ENCODE measurements at places on chromosomes 11 and 22.

- no peak for DNase-seq
Observed at GRCh38 chr22:46064966-46065666, 85.2 kb upstream of the PPARA start.

- no peak for DNase-seq
Observed at GRCh38 chr11:20275987-20276965, 87.2 kb upstream of the HTATIP2 start.

GRCh38 chr11:47282462-47282861 is 12.5 kb downstream of the MADD start:
- DNase-seq = no peak

DNA sequence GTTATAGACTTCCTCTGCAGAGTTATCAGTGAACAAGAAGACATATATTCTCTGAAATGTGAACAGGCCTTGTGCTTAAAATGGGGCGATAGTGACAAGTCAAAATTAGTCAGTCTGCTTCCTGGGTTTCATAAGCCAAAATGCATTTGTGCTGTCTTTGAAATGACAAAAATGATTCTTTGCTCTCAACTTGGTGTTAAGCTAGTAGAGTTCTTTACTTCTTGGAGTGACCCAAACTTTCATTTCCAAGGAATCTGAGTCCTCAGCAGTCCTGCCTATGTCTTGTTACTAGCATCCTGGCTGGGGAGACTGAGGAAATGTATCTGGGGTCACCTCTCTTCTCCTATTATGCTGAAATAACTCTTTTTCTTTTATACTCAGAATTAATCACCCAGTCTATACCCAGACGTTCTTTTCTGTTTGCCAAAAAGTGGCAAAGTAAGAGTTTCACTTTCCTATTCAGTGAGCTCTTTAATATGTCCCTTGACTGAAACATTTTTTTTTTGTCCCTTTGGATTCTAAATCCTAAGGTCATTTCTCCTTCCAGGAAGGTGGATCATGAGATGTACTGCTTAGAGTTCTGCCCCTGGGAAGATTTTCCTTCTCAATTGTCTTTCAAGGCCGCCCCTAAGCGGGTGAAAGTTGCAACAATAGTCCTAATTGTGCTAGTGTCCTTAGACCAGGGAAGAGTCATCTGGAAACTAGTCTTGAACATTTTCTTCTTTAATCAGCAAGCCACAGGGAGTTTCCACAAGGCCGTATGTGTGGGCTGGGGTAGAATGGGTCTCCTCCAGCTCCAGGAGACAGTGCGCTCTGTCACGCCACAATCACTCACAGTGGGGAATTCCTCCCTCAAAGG is 53.0 kb upstream of the RDX start:
- peak; percentile 54 for DNase-seq

- DNase-seq = no peak
Observed at GRCh38 chr11:117414724-117415123, 87.1 kb downstream of the CEP164 start.

GRCh38 chr11:15758857-15759465 is 597.4 kb downstream of the SOX6 start:
- DNase-seq = no peak

GRCh38 chr11:121589946-121590537 is 137.3 kb upstream of the SORL1-AS1 start:
- DNase-seq = peak; percentile 59

- DNase-seq = no peak
Observed at GRCh38 chr11:67006029-67006884, 16.7 kb upstream of the SYT12 start.

- DNase-seq = no peak
Observed at GRCh38 chr22:17639247-17639741, 737 bp downstream of the BCL2L13 start.

DNA sequence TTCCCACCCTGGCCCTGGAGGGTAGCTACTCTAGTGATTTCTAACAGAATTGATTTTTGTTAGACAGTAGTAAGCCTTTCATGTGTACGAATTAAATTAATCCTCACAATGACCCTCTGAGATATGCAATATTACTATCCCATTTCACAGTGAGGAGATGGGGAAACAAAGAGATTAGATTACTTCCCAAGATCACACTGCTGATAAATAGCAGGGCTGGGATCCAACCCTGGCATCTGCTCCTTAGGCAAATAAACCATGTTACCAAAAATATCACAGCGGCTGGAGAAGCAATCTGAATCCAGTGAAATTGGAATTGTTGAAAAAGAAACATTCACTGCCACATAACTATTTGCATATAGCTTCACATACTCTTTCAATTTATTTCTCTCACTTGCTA is 12.8 kb upstream of the CAVIN3 start:
- no peak for DNase-seq

DNA sequence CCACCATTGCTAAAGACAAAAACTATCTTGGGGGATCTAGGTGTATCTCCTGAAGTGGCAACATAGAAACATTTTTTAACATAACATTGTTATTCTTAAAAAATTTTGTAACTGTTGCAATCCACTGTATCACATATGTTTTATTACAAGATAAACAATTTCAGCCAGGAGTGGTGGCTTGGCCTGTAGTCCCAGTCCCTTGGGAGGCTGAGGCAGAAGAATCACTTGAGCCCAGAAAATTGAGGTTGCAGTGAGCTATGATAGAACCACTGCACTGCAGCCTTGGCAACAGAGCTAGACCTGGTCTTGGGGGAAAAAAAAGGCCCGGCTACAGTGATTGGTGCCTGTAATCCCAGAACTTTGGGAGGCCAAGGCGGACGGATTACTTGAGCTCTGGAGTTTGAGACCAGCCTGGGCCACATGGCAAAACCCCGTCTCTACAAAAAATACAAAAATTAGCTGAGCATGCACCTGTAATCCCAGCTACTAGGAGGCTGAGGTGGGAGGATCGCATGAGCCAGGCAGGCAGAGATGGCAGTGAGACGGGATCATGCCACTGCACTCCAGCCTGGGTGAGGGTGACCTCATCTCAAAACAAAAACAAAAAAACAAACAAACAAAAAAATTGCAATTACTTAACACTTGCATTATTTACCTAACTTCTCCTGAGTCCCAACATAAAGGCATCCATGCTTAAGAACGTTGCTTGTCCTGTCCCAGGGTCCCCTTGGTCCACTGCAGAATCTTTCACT is 1.5 kb upstream of the DEPDC5 start:
- no peak for DNase-seq

GRCh38 chr11:73990730-73991129 is 8.1 kb upstream of the UCP2 start:
- DNase-seq = no peak

DNA sequence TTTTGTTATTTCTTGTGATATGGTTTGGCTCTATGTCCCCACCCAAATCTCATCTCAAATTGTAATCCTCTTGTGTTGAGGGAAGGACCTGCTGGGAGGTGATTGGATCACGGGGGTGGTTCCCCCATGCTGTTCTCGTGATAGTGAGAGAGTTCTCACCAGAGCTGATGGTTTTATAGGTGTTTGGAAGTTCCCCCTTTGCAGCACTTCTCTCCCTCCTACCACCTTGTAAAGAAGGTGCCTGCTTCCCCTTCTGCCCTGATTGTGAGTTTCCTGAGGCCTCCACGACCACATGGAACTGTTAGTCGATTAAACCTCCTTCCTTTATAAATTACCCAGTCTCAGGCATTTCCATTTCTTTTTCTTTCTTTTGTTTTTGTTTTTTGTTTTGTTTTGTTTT is 24.4 kb upstream of the SIK2 start:
- DNase-seq = no peak

DNA sequence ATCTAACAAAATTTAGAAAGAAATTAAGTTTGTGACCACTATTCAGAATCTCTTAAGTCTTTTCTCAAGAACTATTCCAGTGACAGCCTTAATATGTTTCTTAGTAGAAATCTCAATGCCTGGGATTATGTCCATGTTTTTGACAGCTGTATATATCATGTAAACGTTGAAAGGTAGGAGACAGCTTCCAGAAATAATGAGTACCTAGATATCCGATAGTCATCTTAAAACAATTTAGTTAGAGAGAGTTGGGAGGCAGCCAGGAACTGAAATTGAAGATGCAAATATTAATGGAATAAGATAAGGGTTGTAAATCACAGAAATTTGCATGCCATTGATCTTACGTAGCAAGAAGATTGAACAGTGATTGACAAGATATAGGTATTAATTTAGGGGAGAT is 955.2 kb downstream of the JRKL start:
- DNase-seq = no peak

- DNase-seq = no peak
Observed at GRCh38 chr11:16097543-16097942, 258.8 kb downstream of the SOX6 start.

- no peak for DNase-seq
Observed at GRCh38 chr22:50516068-50516467, 8.0 kb downstream of the NCAPH2 start.

DNA sequence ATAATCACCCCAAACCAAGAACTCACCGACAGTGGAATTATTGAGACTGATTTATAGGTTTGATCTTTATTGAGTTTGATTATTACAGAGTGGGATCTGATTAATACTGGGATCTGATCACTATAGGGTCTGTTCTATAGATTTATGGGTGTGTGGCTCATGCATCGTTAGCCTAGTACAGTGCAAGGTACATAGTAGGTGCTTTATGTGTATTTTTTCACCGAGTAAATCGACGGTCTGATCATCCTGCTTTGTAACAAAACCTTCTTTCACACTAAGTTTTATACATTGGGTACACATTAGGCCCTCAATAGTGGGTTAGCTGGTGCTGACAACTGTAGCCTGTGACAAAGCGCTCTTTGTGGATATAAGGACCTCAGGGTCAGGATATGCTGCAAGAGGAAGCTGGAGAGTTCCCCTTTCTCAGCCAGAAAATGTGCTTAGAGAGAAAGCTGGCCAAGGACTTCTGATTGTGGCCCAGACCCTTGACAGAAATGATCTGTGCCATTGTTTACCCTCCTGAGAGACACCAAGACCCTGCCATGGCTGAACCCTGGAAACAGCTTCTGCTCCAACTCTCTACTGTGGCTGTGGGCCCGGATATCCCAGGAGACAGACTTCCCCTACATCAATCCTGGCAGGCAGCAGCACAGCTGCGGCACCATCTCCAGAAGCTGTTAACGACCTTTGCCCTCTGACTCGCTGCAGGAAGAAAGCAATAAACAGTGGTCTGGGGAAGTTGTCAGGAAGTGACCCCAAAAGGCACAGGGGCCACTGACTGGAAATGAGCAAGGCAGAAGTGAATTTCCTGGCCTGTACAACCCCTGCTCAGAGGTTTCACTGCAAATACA is 16.1 kb upstream of the TPP1 start:
- no peak for DNase-seq

DNA sequence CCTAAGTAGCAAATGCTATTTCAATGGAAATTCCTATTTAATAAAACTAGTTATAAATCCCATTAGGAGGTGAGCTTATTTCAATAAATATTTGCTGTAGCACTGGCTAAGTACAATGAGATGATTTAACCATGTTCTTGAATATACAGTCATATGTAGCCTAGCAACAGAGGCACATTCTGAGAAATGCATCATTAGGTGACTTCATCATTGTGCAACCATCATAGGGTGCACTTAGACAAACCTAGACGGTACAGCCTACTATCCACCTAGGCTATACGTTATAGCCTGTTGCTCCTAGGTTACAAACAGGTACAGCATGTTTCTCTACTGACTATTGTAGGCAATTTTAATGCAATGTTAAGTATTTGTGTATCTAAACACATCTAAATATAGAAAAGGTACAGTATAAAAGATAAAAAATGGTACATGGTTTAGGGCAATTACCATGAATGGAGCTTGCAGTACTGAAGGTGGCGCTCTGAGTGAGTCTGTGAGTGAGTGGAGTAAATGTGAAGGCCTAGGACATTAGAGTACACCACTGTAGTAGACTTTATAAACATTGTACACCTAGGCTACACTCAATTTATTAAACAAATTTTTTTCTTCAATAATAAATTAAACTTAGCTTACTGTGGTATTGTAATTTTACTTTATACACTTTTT is 350.1 kb downstream of the CASP12 start:
- no peak for DNase-seq

DNA sequence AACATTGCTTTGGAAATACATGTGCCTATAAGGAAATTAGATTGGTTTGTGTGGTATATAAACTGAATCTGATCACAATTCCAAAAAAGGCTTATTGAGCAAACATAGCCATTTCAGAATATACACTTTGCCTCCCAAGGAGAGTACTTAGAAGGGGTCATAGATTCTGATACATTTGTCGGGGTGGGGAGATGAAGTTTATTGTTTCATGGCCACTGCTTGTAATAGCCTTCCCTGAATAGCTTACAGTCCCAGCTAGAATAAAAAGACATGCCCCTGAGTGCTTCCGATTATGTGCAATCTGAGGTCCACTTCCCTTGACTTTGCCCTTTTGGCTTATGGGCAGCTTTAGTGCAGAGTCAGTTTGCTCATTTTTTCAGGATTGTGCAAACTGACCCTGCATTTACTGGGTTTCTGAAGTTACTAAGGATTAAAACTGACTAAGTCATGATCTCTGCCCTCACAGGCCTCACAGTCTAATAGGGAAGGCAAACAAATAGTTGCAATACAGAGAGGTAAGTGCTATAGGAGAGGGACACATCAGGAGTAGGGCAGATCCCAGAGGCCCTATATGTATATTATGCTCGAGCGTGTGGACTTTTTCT is 184.2 kb downstream of the BLID start:
- DNase-seq = no peak

GRCh38 chr11:23078289-23078971 is 218.2 kb upstream of the CCDC179 start:
- DNase-seq = peak; percentile 15

GRCh38 chr11:75233754-75234172 is 6.8 kb upstream of the TPBGL start:
- no peak for DNase-seq

- DNase-seq = no peak
Observed at GRCh38 chr11:19565639-19566038, 147.0 kb upstream of the NAV2 start.

- DNase-seq = no peak
Observed at GRCh38 chr22:26667140-26667539, 9.8 kb downstream of the MIAT start.

GRCh38 chr11:132131047-132131446 is 760.6 kb downstream of the NTM start:
- no peak for DNase-seq

DNA sequence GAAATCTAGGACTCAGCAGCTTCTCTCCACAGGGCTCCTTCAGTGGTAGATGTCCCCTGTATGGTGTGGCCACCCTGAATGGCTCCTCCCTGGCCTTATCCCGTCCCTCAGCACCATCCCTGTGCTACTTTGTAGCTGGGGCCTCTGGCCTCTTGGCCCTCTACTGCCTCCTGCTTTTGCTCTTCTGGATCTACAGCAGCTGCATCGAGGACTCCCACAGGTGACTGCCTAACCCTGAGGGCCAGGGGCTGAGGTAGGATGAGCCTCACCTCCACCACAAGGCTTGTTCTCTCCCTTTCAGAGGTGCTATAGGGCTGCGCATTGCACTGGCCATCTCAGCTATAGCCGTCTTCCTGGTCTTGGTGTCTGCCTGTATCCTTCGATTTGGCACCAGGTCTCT is 1.8 kb downstream of the TMEM179B start:
- no peak for DNase-seq

DNA sequence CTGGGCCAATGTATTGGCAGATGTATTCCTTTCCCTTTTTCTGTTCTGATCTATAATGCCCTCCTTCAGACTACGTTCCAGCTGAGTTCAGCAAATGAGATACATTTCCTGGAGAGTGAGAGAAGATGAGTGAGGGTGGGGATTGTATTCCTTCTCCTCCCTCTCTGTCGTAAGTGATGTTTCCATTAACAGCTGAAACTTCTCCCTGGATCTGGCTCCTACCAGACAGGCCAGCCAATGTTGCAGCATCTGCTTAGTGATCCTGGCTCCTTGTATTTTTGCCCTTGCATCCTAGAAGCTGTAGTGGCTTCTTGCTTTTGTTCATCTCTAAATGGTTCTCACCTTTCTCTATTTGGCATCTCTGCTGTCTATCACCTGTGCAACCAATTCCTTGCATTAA is 48.2 kb upstream of the MTMR2 start:
- DNase-seq = no peak

Data from GM18507 (cell line).